Fibroblast of skin of left quadriceps (primary cell): ENCODE measurements at places on chromosomes 1 and 21.

- no peak for DNase-seq
These were observed 904 bp downstream of the KLF17 start for GRCh38 chr1:44119525-44119924.

DNA sequence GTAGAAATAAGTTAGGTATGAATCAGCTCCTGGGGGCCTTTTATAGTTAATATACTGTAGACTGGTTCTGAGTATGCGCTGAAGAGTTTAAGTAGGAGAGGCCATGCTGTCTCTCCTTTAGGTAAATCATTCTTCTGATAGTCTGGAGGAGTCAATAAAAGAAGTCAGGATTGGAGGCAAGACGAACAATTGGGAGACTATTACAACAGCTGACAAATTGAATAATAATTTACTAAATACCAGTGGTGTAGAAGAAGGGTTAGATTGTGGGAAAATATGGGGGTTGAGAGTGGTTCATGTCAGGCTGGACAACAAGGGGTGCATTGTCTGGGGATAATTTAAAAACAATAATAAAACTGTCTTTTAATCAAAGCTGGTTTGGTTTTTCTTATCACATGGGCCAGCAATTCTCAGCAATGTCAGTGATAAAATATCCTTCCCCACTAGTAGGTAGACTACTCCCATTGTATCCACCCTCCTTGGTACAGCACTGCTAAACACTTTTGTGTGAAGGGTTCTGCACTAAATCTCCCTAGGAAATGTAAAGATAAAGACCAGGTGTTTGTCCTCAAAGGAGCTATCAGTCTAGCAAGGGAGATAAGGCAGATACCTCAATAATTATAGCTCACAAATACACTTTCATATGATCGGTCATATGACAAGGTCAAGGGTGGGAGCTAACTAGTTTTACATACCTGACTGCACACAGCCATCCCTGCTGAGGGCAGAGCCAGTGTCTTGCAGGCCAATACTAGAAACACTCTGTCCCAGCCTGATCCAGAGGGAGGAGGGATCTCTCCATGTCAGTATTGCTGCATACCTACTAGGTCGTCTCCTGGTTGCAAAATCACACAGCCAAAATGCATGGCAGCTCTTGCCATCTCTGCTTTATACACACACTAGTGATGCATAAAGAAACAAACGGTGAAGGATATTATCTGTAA, 299.7 kb downstream of the VAV3 start:
- DNase-seq, result no peak

DNA sequence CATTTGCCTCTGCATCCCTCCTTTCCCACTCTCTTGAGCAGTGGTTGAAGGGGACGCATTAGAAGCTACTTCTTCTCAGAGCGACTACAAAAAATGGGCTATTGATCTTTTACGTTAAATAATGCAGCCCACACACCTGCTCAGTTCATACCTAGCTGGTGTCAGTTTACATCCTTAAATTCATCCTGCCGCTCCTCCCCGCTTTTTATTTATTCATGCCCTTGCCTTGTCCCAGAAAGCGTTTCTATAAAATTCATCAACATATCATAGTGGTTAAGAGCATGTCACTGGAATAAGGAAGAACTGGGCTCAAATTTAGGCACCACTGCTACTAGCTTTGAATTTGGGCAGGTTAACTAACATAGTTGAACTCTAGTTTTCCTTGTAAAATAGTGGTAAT, 66.0 kb upstream of the TINAGL1 start:
- DNase-seq, result no peak

DNA sequence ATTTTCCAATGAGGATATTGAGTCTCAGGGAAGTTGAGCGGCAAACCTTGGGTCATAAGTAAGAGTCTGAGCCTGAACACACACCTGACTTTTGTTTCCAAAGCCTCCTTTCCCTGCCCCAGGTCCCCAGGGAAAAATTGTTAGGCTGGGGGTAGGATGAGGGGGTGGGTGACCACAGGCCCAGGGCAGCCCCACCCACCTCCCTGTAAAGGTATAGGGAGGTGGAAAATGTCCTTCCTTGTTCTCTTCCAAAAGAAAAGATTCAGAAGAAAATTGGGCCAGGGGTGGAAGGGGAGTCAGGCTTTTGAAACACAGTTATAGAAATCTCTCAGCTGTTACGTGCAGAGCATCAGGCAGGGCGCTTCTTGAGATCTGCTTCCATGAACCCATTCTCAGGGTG, 129.7 kb upstream of the NGF start:
- DNase-seq, result no peak

GRCh38 chr1:185969524-185969991, 235.4 kb downstream of the HMCN1 start:
- DNase-seq, result no peak

- no peak for DNase-seq
These were observed 7.2 kb downstream of the PRDM2 start for GRCh38 chr1:13707164-13707563.

DNA sequence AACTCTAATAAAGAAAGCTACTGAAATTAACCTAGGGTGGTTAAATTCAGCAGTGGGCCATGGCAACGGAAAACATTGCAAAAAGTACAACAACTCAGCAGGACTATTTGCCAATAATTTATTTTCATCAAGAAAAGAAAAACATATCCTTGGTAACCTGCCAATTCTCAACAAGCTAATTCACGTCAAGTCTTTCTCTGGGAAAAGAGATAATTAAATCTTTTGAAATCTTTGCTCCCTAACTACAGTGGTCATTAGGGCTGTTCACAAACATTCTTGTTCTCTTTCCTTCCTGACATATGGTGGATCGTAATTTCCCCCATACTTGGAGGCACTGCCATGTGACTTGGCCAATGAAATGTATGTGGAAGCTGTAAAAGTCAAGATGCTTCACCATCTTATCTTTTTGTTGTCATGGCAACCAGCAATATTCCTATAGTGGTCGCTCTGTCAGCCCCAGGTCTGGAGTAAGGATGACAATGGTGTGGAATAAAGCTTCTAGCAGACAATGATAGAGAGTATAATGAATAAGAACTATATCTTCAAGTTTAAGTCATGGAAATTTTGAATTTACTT, 29.6 kb upstream of the ZNF326 start:
- no peak for DNase-seq

- no peak for DNase-seq
These were observed 611.2 kb upstream of the PLXNA2 start for GRCh38 chr1:208855403-208855802.

DNA sequence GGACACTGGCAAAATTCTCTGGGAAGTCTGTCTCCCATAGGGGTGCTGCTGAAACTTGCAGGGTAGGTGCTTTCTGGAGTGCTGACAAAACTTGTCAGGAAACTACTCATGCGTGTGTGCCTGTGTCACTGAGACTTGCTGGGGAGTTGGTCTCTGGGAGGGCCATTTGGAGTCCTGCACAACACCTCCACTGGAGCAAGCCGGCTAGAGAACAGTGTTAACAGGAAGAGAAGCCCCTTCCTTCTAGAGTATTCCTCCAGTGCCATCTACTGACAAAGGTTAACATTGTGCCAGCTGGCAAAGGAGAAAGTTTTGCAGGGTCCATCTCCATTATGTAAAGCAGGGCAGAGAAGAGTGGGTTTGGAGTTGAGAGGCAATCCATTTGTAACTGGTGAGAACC, 30.0 kb downstream of the ZMYM4 start:
- no peak for DNase-seq
